ENCODE measurements at places on chromosomes 3 and 15. TPM values are rescaled to one million over a fixed set of nuclear protein-coding genes. Genes with fewer than 3 reads are reported as not detected.

DNA sequence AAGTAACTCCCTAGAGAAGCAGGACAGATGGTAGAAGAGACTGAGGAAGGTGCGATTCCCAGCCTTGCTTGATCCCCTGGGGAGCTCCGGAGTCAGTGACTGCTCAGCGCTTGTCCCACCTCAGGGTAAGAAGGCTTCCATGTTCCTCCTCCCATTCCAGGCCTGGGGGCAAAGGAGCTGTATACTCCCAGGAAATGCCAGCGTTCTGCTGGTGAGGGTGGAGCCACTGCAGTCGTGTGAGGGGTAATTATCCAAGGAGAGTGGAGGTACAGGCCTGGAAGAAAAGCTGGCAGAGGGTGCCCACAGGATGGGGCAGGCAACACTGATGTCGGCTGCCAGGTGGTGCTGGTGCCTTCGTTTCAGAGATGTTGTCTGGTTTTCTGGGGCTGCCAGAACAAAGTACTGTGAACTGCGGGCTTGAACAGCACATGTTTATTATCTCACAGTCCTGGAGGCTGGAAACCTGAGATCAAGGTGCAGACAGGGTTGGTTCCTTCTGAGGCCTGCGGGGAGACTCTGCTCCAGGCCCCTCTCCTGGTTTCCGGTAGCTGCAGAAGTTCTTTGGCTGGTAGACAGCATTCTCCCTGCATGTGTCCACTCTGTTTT is 12.1 kb upstream of the APBA2 start:
- H3K4me3 ChIP-seq = no peak overlapping the region
- no peak for DNase-seq
- no peaks in the 10 kb centered on the region for H3K27me3 ChIP-seq
- no peaks in the 10 kb centered on the region for H3K36me3 ChIP-seq
- peaks cover 25% of the 10 kb centered on the region for H3K4me1 ChIP-seq
- no peak overlapping the region for H3K27ac ChIP-seq

GRCh38 chr3:141231952-141232823 is 563 bp downstream of the PXYLP1 start:
- peak overlapping the region; percentile 55 for H3K27ac ChIP-seq
- no peak for DNase-seq
- H3K27me3 ChIP-seq = no peaks in the 10 kb centered on the region
- peaks cover 34% of the 10 kb centered on the region for H3K4me1 ChIP-seq
- peak overlapping the region; percentile 50 for H3K4me3 ChIP-seq

DNA sequence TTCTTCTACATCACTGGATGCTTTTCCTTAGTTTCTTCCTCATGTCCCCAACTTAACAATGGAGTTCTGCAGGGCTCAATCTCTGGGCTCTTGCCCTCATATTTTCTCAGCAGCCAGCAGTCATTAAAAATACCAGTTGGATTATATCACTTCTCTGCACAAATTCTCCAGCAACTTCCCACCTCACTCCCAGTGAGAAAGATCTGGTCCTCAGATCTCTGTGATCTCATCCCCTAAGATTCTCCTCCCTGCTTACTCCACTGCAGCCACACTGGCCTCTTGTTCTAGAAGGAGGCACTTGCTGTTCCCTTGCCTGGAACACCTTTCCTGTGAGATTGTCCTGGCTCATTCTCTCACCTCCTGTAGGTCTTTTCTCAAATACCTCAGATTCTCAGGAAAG is 6.1 kb downstream of the ERICH6 start:
- no peaks in the 10 kb centered on the region for H3K36me3 ChIP-seq
- H3K27ac ChIP-seq = no peak overlapping the region
- no peak overlapping the region for H3K4me3 ChIP-seq

GRCh38 chr3:37554364-37554763 is 307.3 kb upstream of the CTDSPL start:
- H3K36me3 ChIP-seq = no peaks in the 10 kb centered on the region
- no peaks in the 10 kb centered on the region for H3K27me3 ChIP-seq
- no peak overlapping the region for H3K4me3 ChIP-seq

- no peaks in the 10 kb centered on the region for H3K36me3 ChIP-seq
- no peaks in the 10 kb centered on the region for H3K27me3 ChIP-seq
- no peak overlapping the region for H3K27ac ChIP-seq
- DNase-seq = no peak
- H3K4me3 ChIP-seq = no peak overlapping the region
- H3K4me1 ChIP-seq = no peaks in the 10 kb centered on the region
Observed at GRCh38 chr3:170003881-170004356, 33.9 kb upstream of the GPR160 start.

- no peak for DNase-seq
- H3K4me3 ChIP-seq = no peak overlapping the region
- H3K27ac ChIP-seq = no peak overlapping the region
- H3K36me3 ChIP-seq = no peaks in the 10 kb centered on the region
Observed at GRCh38 chr3:141790171-141790570, 27.0 kb downstream of the GRK7 start.

DNA sequence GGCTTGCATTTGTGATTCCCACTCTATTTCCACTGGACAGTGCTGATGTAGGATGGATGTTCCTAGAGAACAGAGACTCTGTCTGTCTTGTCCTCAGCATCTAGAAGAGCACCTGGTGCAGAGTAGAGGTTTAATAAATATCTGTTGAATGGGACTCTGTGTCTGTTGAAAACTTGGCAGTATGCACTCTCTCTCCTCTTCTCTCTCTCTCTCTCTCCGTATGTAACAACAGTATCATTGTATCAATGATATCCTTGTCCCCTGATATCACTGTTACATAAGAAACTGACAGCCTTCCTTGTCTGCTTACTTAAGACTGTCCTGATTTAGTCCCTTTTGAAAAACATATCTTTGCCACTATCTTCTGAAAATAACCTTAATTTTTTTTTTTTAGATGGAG is 24.3 kb upstream of the MGLL start:
- peak; percentile 58 for DNase-seq
- no peak overlapping the region for H3K27ac ChIP-seq
- H3K4me3 ChIP-seq = no peak overlapping the region
- H3K36me3 ChIP-seq = no peaks in the 10 kb centered on the region
- no peaks in the 10 kb centered on the region for H3K27me3 ChIP-seq

DNA sequence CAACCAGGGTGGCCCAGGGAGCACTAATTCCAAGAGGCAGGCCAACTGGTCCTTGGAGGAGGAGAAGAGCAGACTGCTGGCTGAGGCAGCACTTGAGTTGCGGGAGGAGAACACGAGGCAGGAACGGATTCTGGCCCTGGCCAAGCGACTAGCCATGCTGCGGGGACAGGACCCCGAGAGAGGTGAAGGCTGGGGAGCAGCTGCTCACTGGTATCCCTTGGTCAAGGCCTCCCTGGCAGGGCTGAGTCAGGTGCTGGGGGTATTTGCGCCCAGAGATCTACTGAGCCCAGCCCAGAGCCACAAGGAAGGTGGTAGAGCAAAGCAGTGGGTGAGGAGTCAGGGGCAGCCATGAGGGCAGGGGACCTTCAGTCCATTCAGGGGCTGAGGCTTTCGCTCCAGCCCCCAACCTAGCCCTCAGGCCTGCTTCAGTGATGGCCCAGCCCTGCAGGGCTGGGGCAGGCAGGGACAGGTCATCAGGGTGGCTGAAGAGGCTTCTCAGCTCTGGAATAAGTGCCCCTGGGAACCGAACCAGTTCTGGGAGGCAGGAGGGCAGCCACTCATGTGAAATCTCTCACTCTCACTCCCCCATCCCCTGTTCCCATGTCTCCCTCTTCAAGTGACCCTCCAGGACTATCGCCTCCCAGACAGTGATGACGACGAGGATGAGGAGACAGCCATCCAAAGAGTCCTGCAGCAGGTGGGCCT is 5.6 kb upstream of the DNAJC17 start:
- no peak overlapping the region for H3K4me3 ChIP-seq
- H3K27me3 ChIP-seq = no peaks in the 10 kb centered on the region
- H3K27ac ChIP-seq = no peak overlapping the region

The CASR gene
- 1.4 TPM for polyA plus RNA-seq

Data from spinal cord (tissue), 10 donors.